Spinal cord (tissue), 10 donors: ENCODE measurements at places on chromosomes 3 and 15. TPM values are rescaled to one million over a fixed set of nuclear protein-coding genes. Genes with fewer than 3 reads are reported as not detected.

Gene UPK1B
- 11.7 TPM for total RNA-seq

Gene SLC24A5
- total RNA-seq, result 2.3 TPM

Gene TERC
- 43.4 TPM for total RNA-seq

Gene PIERCE2
- 3.9 TPM for total RNA-seq

DNA sequence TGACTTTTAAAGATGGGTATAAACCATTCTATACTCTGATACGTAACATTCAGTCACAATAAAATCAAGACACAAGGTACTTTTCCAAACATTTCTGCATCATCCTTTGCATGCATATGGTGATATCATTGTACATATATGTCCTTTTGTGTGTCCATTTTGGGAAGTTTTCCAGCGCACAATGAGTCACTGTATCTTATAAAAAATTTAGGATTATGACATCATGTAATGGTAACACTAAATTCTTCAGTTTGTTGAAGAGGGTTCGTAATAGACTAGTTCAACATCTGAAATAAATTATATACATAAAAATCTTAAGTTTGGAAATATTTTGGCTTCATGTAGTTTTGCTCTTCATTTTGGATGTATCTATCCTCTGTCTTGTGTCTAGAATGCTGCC is 480.9 kb downstream of the ROBO1 start:
- no peak for DNase-seq

GRCh38 chr3:133998691-133999241 is 31.0 kb downstream of the SLCO2A1 start:
- DNase-seq, result no peak

DNA sequence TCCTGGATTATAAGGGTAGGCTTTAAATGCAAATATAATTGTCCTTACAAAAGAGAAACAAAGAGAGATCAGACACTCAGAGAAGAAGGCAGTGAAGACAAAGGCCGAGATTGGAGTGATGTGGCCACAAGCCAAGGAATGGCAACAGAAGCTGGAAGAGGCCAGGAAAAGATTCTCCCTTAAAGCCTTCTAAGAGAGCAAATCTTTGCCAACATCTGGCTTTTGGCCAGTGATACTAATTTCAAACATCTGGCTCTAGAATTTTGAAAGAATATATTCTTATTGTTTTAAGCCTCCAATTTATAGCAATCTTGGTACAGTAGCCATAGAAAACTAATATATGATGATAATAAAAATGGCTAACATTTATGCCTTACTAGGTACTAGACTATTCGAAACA is 615.8 kb upstream of the ZNF385D start:
- DNase-seq, result no peak

DNA sequence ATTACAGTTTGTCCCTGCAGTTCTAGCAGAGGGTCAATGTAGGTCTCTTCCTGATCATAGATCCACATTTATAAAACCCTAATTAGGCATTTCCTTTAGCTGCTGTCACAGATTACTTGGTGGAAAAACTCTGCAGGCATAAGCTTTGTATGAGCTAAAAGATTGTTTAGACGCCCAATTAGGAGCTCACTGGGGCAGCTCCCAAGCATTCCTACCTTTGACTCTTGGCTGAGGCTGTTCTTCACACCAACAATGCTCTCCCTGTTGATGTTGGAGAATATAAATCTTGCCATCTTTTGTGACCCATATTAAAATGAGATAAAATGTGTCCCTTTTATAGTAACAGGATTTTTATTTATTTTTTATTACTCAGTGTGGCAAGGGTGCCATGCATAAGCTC is 148.3 kb upstream of the TRIM42 start:
- DNase-seq, result no peak

GRCh38 chr3:145087038-145087437 is 1073.9 kb downstream of the PLOD2 start:
- no peak for DNase-seq

- DNase-seq, result no peak
These were observed 181.3 kb upstream of the EOMES start for GRCh38 chr3:27903446-27903845.
